ENCODE measurements at places on chromosomes 16 and 17. TPM values are rescaled to one million over a fixed set of nuclear protein-coding genes. Genes with fewer than 3 reads are reported as not detected.

- no peak for DNase-seq
These were observed 183.1 kb upstream of the COX10 start for GRCh38 chr17:13885953-13886889.

DNA sequence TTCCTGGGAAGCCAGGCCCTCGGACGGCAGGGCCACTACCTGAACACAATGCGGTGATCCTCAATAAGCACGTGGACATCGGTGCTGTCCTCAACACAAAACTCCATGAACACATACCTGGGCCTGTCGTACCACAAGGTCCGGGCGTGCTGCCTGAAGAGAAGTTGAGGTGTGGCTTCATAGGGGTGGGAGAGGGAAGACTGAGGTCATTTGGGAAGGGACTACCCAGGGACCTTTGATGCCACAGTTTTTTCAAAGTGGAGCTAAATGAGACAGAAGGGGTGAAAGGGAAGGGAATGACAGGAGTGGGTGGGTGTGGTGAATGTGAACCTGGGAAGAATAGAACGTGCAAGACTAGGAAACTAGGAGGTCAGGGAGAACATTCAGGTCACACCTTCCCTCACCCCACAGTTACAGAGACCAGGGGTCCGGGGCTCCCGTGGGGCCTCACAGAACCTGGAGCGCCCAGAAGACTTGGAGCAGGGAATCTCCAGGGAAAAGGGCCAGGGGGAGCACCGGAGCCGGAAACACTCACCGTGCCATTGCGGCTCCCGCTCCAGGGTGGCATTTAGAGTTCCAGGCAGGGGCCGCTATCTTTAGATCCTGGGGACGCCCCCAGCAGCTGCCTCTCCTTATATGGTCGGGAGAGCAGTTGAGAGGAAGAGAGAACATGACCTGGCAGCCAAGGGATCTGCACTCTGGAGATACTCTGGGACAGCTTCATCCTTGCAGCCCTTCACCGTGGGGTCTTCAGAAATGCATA, at the start of gene PTGES3L:
Gene PTGES3L, minus strand, starts transcription at position 570 of the 763 bp plus-strand sequence. Its CDS starts 27 bp downstream, at position 543.
- DNase-seq, result peak; percentile 85

GRCh38 chr16:78310196-78310595, 210.7 kb downstream of the WWOX start:
- no peak for DNase-seq

GRCh38 chr17:511001-511698, 158.5 kb upstream of the RPH3AL start:
- DNase-seq, result no peak

BRIP1 gene
- total RNA-seq, result 12.0 TPM
